ENCODE measurements at places on chromosomes 1 and 21. TPM values are rescaled to one million over a fixed set of nuclear protein-coding genes. Genes with fewer than 3 reads are reported as not detected.

Gene LMOD1
- 36.3 TPM for total RNA-seq

Gene DRAXIN
- 0.51 TPM for total RNA-seq

Gene AIRE
- total RNA-seq: not detected

Gene CFAP107
- total RNA-seq: under 0.01 TPM

Gene ESRRG
- total RNA-seq: 0.83 TPM

Gene RGS16
- 0.33 TPM for total RNA-seq

Gene ARHGEF16
- 0.17 TPM for total RNA-seq

Gene ACADM
- 29.9 TPM for total RNA-seq

Gene RBM11
- total RNA-seq: 0.17 TPM

Gene SPATA21
- not detected for total RNA-seq

Gene AQP10
- not detected for total RNA-seq

Gene NEXN
- 16.2 TPM for total RNA-seq

Gene FLG2
- not detected for total RNA-seq

DNA sequence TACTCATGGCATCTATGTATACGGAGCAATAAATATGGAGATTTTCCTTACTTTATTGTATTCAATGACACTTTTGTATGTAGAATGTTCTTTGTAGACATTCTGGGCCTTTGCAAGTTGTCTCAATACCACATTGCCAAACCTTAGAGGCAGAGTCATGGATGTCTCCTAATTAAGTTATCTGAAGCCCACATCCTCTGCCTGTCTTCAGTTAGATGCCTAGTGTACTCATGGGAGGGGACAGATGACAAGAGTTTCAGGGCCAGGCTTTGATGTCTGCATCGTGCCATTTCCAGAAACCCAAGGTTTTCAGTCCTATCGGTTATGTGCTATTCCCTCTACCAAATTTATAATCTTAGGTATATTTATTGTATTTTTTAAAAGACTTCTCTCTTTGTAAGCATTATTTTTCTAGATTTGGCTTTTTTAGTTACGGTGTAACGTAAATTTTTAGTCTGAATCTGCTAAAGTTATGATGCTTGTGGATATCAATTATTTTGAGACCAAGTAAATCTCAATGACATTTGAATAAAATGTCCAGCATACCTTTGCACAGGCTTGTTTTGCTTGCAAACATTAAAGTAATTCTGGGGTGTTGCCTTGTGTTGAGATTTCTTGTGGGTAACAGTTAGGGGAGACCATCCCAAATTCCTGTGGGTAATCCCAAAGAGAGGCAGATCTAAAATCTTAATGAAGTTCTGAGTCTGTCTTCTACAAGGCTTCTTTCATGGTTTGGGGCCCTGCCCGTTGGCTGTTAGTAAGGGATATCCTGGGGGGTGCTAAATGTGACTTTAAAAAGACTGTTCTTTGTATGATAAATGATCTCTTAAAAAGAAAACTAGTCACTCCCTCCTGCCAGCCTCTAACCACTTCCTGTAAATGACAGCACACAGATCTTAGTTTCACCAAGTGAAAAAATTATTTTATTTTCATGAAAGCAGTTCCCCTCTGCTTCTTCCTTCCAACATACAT lies 8.0 kb upstream of the MACF1 start:
- no peak overlapping the region for H3K4me3 ChIP-seq
- no peak overlapping the region for H3K27ac ChIP-seq
- H3K36me3 ChIP-seq: no peaks in the 10 kb centered on the region
- DNase-seq: peak; percentile 53
- no peaks in the 10 kb centered on the region for H3K27me3 ChIP-seq

- H3K27me3 ChIP-seq: peaks cover 9% of the 10 kb centered on the region
- no peaks in the 10 kb centered on the region for H3K4me1 ChIP-seq
- H3K36me3 ChIP-seq: no peaks in the 10 kb centered on the region
- DNase-seq: no peak
- peak overlapping the region; percentile 53 for H3K4me3 ChIP-seq
- no peak overlapping the region for H3K27ac ChIP-seq
Measured at GRCh38 chr1:166167572-166167925, 748 bp upstream of the FAM78B start.

DNA sequence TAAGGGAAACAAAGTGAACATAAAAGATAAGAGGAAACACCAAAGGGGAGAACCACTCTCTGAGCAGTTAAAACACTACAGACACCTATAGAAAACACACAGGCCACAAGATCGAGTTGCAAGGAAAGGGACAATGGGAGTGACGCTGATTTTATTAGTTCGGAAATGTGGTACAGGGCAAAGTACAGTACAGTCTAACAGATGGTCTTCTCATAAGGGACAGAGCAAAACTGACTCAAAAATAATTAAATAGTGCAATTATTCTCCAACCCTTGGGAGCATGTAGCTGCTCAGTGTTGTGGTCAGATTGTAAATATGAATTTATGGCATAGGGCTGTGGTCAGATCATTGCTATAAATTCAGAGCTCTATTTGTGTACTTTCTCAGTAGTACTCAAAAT lies 352.0 kb downstream of the USH2A start:
- DNase-seq: no peak
- no peaks in the 10 kb centered on the region for H3K36me3 ChIP-seq
- H3K27ac ChIP-seq: no peak overlapping the region
- no peaks in the 10 kb centered on the region for H3K27me3 ChIP-seq
- H3K4me1 ChIP-seq: no peaks in the 10 kb centered on the region

GRCh38 chr21:29793712-29794111 lies 146.1 kb downstream of the GRIK1 start:
- DNase-seq: no peak
- no peak overlapping the region for H3K4me3 ChIP-seq
- H3K27me3 ChIP-seq: no peaks in the 10 kb centered on the region
- no peaks in the 10 kb centered on the region for H3K36me3 ChIP-seq

DNA sequence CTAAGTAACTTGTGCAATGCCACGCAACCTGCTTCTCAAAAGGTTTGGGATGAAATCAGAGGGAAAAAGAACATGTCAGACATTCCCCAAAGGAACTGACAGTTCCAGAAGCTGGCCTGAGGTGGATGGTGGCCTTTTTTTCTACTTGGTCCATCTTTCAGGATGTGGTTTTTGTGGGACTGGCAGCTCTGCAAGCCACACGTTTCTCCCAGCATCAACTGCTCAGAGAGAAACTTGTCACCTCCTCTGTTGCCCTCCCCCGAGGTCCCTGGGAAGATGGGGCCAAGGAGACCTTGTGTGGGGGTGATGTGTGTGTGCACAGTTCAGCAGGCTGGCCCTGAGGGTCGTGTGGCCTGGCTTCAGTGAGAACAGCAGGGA lies 2.5 kb upstream of the DHRS3 start:
- peaks cover 17% of the 10 kb centered on the region for H3K4me1 ChIP-seq
- no peak overlapping the region for H3K27ac ChIP-seq
- H3K36me3 ChIP-seq: no peaks in the 10 kb centered on the region
- H3K4me3 ChIP-seq: no peak overlapping the region

DNA sequence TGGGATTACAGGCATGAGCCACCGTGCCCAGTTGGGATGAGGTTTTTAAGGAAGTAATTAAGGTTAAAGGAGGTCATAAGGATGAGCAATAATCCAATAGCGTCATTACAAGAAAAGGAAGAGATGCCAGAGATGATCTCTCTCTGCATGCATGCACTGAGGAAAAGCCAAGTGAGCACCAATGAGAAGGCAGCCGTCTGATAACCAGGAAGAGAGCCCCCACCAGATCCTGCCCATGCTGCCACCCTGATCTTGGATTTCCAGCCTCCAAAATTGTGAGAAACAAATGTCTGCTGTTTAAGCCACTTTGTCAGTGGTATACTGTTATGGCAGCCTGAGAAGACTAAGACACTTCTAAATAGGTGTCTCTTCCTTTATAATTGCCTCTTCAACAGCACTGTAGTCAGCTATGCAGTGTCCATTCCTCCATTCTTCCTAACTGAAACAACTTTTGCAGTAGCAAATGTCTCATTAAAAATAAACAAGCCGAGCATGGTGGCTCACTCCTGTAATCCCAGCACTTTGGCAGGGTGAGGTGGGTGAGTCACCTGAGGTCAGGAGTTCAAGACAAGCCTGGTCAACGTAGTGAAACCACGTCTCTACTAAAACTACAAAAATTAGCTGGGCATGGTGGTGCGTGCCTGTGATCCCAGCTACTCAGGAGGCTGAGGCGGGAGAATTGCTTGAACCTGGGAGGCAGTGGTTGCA lies 216.2 kb upstream of the RUNX1 start:
- H3K36me3 ChIP-seq: no peaks in the 10 kb centered on the region
- no peaks in the 10 kb centered on the region for H3K27me3 ChIP-seq
- H3K4me3 ChIP-seq: no peak overlapping the region
- peaks cover 6% of the 10 kb centered on the region for H3K4me1 ChIP-seq
- peak overlapping the region; percentile 49 for H3K27ac ChIP-seq

- no peaks in the 10 kb centered on the region for H3K36me3 ChIP-seq
- no peaks in the 10 kb centered on the region for H3K4me1 ChIP-seq
- H3K27me3 ChIP-seq: no peaks in the 10 kb centered on the region
- H3K27ac ChIP-seq: no peak overlapping the region
- no peak for DNase-seq
Measured at GRCh38 chr21:14095056-14095455, 115.7 kb downstream of the LIPI start.

DNA sequence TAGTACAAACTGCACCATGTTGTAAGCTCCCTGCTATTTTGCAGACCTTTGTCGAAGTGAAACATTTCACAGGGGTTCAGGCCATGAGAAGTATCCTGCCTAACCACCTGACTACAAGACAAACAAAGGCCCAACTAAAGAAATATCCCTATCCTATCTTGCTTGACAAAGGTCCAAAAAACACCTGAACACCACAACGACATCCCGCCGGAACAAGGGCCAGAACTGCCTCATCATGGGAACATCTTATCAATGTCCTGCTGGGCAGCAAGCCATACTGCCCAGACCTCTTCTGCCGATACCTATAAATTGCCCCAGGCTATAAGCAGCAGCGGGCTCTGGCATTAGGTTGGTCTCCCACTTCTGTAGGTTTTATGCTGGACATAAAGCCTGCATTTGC lies 12.3 kb downstream of the MYSM1 start:
- H3K27ac ChIP-seq: no peak overlapping the region
- peaks cover 4% of the 10 kb centered on the region for H3K36me3 ChIP-seq
- no peaks in the 10 kb centered on the region for H3K27me3 ChIP-seq
- H3K4me3 ChIP-seq: no peak overlapping the region
- no peaks in the 10 kb centered on the region for H3K4me1 ChIP-seq

GRCh38 chr1:243562473-243562872 lies 287.6 kb downstream of the AKT3 start:
- H3K27ac ChIP-seq: no peak overlapping the region
- H3K4me3 ChIP-seq: no peak overlapping the region
- DNase-seq: no peak

DNA sequence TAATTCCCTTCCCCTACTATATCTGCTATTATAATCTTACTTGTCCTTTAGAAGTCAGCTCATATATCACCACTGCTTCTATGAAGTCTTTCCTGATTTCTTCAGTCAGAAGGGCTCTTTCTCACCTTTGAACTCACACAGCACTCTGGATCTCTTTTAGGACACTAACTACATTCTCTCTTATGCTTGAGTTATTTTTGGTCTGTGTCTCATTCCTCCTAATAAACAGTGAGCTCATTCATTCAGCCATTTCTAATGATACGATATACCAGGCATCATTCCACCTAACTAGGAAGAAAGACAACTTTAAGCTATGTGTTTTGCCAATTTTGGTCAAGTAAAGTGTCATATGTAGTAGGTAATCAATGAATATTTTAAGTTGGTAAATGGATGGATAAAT lies 1.2 kb upstream of the STYXL2 start:
- H3K4me1 ChIP-seq: no peaks in the 10 kb centered on the region
- no peaks in the 10 kb centered on the region for H3K27me3 ChIP-seq
- no peaks in the 10 kb centered on the region for H3K36me3 ChIP-seq
- H3K4me3 ChIP-seq: no peak overlapping the region
- no peak overlapping the region for H3K27ac ChIP-seq

DNA sequence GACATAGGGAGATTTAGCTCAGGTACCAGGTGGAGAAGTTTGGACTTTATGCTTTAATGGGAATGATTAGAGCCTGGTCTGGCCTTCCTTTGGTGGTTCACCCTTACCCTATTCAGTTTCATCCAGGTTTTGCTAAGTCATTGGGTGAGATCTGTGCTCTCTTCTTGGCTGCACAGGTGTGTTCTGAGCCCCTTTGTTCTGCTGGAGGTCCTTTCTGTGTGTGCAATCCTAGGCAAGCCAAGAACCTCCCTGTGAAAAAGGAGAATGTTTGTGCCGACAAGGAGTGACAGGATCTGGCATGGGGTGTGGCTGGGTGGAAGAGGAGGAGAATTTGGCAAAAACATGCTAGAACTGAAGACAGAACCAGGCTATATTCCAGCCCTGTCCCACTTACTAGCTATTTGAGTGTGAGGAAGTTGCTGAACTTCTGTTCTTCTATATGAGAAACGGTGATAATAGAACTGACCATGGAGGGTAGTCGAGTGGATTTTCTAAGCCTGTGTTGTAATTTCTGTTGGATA lies 4.6 kb downstream of the GSTM5 start:
- no peak overlapping the region for H3K4me3 ChIP-seq
- no peaks in the 10 kb centered on the region for H3K36me3 ChIP-seq
- no peak for DNase-seq
- no peak overlapping the region for H3K27ac ChIP-seq
- no peaks in the 10 kb centered on the region for H3K27me3 ChIP-seq
- H3K4me1 ChIP-seq: no peaks in the 10 kb centered on the region

- H3K27me3 ChIP-seq: no peaks in the 10 kb centered on the region
- H3K36me3 ChIP-seq: no peaks in the 10 kb centered on the region
- H3K4me1 ChIP-seq: peaks cover 6% of the 10 kb centered on the region
- no peak overlapping the region for H3K4me3 ChIP-seq
Measured at GRCh38 chr1:180269645-180270529, 39.8 kb downstream of the LHX4 start.

DNA sequence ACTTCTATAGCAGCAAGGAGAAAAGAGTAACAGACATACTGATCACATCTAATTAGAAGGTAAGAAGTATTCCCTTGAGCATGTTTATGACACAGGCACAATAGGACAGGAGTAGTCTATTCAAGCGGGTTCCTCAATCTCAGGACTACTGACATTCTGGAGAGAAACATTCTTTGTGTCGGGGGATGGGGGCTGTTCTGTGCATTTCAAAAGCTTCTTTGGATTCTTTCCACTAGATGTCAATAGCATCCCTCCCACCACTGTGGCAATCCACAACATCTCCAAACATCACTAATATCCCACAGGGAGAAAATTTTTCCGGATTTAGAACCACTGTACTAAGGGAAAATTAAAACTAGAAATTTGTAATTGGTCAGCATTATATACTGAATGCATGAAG lies 56.9 kb downstream of the ADAMTS5 start:
- no peaks in the 10 kb centered on the region for H3K4me1 ChIP-seq
- DNase-seq: no peak
- H3K4me3 ChIP-seq: no peak overlapping the region
- no peaks in the 10 kb centered on the region for H3K27me3 ChIP-seq
- no peak overlapping the region for H3K27ac ChIP-seq

- H3K27me3 ChIP-seq: peaks cover 6% of the 10 kb centered on the region
- H3K4me3 ChIP-seq: no peak overlapping the region
- DNase-seq: no peak
- no peaks in the 10 kb centered on the region for H3K4me1 ChIP-seq
- no peak overlapping the region for H3K27ac ChIP-seq
- H3K36me3 ChIP-seq: no peaks in the 10 kb centered on the region
Measured at GRCh38 chr1:226482196-226482595, 66.4 kb upstream of the STUM start.

All from fibroblast of lung (primary cell).